ENCODE measurements at places on chromosomes 7 and 10.

- DNase-seq, result no peak
Measured at GRCh38 chr10:110872984-110873923, 1.5 kb downstream of the PDCD4 start.

DNA sequence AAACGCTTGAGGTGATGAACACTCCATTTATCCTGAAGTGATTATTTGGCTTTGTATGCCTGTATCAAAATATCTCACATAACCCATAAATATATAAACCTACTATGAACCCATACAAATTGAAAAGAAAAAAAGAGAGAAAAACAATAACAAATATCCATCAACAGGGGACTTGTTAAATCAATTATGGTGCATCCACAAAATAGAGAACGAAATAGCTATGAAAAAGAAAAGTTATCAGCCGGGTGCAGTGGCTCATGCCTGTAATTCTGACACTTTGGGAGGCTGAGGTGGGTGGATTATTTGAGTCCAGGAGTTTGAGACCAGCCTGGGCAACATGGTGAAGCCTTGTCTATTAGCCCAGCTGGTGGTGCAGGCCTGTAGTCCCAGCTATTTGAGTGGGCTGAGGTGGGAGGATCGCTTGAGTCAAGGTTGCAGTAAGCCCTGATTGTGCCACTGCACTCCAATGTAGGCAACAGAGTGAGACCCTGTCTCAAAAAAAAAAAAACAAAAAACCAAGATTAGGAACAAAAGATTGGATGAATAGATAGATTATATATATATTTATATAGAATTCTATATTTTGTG is 30.6 kb upstream of the IFRD1 start:
- no peak for DNase-seq

DNA sequence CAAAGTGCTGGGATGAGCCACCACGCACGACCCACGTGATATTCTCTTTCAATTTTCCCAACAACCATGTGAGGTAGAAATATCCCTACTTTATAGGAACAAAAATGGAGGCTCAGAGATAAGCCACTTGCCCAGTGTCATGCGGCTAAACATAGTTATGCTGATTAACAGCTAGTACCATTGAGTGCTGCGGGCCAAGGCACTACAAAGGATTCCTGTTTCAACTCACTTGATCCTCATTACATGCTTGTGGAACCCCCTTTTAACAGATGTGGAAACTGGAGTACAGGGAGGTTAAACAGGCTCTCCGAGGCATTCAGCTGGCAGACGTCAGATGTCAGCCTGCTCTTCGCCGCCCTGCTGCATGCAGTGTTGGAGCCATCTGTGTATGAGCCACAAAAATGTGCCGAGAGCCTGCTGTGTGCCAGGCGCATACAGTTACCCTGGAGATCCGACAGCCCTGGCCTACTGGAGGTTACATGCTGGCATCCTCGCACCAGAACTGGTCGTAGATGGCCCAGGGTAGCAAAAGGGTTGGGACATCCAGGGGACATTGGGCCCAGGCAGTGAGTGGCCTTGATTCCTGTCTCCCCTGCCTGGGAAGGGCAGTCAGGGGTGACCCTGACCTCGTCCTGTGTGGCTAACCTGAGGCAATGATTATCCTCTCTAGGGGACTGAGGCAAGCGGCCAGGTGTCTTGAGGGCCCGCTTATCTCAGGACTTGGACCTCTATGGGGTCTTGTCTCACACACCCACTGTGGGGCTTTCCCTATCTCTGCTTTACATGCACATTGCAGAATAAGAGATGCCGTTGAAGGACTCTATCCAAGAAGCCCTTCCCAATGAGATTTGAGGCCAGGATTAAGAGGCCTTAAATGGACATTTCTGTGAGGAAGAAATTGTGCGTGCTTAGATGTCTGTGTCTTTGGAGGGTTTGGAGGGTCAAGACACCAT is 18.5 kb upstream of the SRGN start:
- DNase-seq, result no peak

DNA sequence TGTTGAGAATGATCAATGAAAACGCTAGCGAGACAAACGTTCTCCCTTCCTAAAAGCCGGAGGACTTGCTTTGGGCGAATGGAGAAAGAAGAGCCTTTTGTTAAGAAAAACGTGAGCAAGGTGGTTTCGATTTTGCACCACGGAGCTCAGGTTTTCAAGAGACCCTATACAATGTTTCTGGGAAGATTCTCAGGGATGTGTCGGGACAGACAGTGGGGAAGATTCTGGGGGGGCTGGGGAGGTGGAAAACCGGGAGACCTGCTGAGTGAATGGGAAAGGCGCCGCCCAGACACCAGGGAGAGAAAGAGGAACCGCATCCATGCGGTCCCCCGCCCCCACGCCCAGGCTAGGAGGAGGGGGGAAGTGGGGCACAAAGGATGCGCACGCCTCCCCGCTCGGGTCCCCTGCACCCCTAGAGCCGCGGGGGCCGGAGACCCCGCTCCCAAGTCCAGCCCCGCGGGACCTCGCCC is 745 bp downstream of the YWHAG start:
- DNase-seq, result peak; percentile 72

GRCh38 chr10:114487815-114488536 is 83.7 kb upstream of the AFAP1L2 start:
- no peak for DNase-seq

- DNase-seq, result no peak
Measured at GRCh38 chr7:104836976-104837375, 177.0 kb upstream of the KMT2E start.

- no peak for DNase-seq
Measured at GRCh38 chr7:108248821-108249220, 118.7 kb upstream of the LAMB4 start.
